ENCODE measurements at places on chromosomes 1 and 21. TPM values are rescaled to one million over a fixed set of nuclear protein-coding genes. Genes with fewer than 3 reads are reported as not detected.

- DNase-seq, result no peak
Measured at GRCh38 chr1:78603206-78603605, 17.0 kb upstream of the IFI44L start.

DNA sequence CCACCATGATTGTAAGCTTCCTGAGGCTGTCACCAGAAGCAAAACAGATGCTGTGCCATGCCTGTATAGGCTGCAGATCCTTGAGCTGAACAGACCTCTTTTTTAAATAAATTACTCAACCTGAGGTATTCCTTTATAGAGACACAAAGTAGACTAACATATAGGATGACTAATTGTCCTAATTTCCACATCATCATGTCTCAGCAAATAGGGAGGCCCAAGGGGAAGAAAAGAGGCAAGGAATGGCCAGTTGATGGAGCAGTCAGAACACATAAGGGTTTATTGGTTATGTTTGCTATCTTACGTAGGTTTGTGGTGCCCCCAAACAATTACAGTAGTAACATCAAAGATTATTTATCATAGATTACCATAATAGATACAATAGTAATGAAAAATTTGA lies 126.2 kb downstream of the RASAL2 start:
- no peak for DNase-seq

DNA sequence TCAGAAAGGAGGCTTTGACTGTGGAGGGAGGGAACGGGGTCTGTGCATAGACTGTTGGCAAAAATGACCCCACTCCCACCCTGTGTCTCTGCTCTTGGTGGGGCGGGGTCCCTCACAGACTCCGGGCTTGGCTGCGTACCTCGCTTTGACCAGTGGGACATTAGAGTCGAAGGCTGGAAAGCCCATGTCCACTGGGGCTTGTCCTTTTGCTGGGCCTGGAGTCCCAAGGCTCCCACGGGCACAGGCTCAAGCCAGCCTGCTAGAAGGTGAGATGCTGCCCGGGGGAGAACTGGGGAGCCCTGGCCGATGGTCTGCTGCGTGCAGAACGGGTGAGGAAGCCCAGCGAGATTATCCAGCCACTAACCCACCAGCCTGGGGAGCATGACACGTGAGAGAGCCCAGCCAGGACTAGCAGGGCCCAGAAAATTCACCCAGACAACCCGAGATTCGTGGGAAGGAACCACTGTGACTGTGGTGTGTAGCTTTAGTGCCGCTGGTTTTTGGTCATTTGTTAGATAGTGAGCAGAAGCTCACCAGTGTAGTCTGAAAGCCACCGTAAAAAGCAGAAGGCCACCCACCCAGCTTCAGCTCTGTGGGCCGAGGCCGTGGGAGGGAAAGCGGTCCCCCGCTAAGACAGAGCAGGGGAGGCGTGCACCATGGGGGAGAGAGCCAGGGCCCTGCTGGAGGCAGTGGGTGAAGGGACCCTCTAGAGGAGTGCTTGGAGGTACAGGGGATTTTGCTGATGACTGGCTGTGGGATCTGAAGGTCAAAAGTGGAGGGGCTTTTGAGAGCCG lies 78.3 kb upstream of the C1orf174 start:
- DNase-seq, result peak; percentile 42

MX2 gene
- 2.1 TPM for total RNA-seq

- peak; percentile 28 for DNase-seq
Measured at GRCh38 chr1:172497230-172497629, 35.7 kb upstream of the SUCO start.

GRCh38 chr1:32341186-32341757 lies 5.2 kb upstream of the MARCKSL1 start:
- no peak for DNase-seq

DNA sequence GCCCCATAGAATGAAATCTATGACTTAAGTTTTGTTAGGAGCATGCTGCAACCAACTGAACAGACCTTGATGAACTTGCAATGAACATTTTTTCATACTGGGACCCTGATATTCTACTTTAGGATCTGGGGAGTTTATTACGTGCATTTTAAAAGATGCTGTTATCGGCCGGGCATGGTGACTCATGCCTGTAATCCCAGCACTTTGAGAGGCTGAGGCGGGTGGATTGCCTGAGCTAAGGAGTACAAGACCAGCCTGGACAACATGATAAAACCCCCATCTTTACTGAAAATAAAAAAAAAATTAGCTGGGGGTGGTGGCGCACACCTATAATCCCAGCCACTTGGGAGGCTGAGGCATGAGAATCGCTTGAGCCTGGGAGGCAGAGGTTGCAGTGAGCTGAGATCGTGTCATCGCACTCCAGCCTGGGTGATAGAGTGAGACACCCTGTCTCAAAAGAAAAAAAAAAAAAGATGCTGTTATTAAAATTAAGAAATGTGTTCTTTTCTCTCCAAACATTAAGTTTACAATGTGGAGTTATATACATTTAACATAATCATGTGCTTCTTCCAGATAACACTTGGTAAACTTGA lies 7.1 kb downstream of the MPZL1 start:
- no peak for DNase-seq

GRCh38 chr1:43802356-43802980 lies 95.1 kb downstream of the ST3GAL3 start:
- no peak for DNase-seq

HJV gene
- 0.24 TPM for total RNA-seq

GRCh38 chr1:212970085-212970484 lies 19.7 kb downstream of the VASH2 start:
- no peak for DNase-seq

RNU1-3 gene
- total RNA-seq, result under 0.01 TPM

CRYAA gene
- not detected for total RNA-seq

DNA sequence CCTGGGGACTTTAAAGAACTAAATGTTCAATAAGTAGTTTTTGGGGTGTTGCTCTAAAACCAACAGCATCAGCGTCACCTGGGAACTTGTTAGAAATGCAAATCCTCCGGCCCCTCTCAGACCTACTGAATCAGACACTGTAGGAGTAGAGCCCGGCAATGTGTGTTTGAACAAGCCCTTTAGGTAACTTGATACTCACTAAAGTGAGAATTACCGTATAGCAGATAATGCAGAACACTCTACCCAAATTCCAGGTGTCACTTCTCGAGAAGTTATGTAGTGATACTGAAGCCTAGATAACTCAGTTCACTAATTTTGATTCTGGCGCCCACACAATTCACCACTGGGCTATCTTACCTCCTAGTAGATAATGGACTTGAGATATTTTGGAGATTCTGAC lies 3.7 kb upstream of the DPT start:
- DNase-seq, result no peak

GRIK3 gene
- 5.4 TPM for total RNA-seq

DONSON gene
- total RNA-seq, result 37.6 TPM

OVAAL gene
- not detected for total RNA-seq

DNA sequence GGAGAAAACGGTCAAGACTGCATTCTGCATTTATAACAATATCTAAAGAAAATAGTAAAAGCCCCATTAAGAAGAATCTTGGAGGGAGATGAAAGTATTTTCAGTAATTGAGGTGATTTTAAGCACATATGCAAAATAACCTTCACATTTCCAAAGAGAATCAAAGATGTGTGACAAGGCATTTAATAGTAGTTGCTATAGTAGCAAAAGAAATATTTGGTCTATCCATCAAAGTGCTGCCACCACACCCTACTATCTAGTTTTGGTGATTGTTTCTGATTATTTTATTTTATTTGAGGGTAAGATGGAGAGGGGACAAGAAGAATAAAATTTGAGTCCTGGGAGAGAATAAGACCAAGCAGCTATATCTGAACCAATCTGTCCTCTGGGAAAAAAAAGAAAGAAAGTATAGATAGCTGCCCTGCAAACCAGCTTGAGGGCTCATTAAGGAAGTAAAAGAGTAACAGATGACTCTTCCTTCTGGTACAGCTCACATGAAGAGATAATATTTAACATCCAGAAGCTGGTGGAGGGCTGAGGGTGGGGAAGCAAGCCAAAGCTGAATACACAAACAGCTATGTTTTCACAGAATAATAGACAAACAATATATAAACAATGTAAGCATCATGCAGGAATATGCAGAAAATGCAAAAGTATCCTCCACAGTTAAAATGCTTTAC lies 47.2 kb upstream of the RASAL2 start:
- no peak for DNase-seq

DNA sequence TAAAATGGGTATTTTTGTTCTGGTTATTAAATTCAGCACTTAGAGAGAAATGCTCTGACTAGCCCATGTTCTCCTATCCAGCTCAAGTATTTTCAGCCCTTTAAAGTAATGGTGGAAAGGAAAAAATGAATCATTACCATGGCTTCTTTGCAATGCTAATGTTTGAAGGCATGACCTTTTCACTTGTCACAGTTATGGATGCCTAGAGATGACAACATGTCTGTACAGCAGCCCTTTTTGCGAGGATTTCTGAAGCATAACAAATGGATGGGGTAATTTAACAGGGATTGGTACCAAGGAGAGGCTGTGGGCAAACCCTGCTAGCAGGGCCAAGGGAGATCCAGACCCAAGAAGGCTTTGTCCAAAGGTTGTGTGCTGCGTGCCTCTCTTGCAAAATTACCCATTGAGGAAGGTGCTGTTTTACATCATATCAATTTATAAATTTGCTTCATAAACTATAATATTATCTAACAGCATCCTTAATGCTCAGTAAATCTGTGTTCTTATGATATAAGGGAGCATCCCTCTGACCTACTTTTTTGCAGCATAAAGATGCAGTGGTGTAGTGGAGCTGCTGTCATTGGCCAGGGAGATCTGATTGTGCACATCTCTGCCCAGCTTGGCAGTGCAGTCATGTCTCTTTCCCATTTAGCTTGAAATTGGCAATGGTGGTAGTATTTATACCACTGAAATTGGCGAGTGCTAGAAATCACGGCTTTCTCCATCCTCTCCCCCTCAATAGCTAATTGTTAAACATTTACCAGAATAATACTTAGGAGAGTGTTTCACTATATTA lies 327.1 kb downstream of the PCP4 start:
- DNase-seq, result no peak

GRCh38 chr1:211731456-211732292 lies 56.3 kb upstream of the NEK2 start:
- DNase-seq, result no peak

DNA sequence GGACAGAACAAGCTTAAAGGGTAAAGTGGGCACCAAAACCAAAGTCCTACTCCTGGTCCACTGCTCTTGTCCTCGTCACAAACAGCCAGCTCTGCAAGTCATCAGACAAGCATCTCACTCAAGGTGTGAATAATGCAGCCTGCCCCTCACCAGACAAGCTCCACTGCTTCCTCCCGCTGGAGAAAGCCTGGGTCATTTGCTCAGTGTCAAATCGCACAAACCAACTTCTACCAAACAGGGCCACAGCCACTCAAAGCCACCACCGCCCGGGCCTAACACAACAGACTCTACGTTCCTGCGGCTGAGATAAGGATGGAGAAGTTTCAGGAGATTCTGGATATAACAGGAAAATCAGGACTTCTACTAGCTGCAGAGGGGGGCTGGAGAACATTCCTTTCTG lies 3.3 kb downstream of the SSBP3 start:
- no peak for DNase-seq

DNA sequence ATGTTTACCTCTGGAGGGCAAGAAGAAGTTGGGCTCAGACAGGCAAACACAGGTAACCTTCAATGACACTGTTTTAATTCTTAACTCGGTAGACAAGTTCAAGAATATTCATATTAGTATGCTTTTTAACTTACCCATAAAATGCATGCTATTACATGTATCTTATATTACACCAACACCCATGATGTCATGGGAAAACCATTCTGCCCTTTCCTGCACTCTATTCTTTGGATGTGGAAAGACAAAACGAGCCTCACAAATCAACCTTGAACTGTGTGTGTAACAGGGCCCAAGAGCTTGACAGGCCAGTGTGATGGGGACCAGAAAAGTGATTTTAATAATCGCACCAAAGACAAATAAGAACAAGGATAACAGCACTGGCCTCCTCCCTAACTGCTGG lies 22.6 kb upstream of the RAP1GAP start:
- no peak for DNase-seq

DNA sequence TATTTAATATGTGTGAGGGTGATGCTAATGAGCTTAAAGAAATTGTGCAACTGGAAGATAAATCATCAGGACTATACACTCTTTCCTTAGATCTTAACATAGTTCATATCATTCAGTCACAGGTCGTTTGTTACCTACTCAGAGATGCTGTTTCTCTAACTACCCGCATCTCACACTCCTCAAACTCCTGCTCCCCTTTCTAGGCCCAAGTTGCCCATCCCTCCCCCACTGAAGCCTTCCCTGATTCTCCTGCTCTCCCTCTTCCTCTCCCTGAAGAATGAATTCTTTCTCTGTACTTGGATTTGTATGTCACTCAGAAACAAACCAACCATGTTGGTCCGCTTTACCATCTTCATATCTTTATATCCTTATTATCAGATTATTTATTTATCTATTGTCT lies 9.1 kb downstream of the SH3GLB1 start:
- no peak for DNase-seq

PADI3 gene
- total RNA-seq, result 4.1 TPM

DNA sequence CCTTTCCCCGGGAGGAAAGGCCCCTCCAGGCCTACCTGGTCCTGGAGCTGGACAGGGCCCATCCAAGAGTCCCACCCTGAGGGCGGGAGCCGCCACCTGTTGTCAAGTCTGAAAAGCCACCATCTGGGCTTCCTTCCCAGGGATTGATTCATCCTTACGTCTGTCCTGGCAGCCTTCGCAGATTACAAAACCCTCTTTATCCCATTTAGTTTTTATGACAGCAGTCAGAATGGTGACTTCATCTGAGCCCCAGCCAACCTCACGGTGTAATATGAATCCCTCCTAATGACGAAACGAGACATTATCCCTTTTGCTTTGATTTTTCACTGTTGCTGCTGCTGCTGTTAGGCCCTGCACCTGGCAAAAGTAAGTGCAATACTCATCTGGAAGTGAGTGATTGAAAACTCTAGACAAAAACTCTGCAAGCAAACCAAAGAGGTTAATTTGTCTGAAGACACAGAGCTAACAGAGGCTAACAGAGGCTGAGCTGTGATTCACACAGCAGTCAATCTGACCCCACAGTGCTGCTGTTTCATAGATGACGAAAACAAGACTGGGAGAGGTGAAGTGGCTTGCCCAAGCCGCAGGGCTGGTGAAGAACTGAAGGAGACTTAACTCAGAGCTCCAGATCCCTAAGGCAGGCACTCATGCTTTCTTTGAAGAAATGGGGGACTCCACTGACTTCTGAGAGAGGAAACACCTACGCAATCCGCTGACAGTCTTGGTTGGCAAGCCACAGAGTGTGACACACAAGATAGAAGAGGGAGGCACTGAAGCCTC lies 30.0 kb upstream of the S100A7 start:
- DNase-seq, result no peak

DNA sequence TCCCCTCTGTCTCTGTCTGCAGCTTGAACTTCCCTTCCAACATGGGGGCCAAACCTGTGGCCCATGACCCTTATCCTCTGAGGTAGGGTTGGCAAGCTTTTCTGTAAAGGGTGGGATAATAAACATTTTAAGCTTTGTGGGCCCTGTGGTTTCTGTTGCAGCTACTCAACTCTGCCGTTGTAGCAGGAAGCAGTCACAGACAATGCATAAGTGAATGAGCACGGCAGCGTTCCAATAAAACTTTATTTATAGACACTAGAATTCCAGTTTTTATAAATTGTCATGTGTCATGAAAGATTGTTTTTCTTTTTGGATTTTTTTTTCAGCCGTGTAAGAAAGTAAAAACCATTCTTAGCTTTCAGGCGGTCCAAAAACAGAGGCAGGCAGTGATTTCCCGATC lies 18.2 kb upstream of the CDK18 start:
- no peak for DNase-seq

Measured in H7 (cell line).